Activated T-helper 1 cell treated with Interleukin-2 at 50 U/mL for 16 hours (primary cell): ENCODE measurements at places on chromosomes 13 and 19.

DNA sequence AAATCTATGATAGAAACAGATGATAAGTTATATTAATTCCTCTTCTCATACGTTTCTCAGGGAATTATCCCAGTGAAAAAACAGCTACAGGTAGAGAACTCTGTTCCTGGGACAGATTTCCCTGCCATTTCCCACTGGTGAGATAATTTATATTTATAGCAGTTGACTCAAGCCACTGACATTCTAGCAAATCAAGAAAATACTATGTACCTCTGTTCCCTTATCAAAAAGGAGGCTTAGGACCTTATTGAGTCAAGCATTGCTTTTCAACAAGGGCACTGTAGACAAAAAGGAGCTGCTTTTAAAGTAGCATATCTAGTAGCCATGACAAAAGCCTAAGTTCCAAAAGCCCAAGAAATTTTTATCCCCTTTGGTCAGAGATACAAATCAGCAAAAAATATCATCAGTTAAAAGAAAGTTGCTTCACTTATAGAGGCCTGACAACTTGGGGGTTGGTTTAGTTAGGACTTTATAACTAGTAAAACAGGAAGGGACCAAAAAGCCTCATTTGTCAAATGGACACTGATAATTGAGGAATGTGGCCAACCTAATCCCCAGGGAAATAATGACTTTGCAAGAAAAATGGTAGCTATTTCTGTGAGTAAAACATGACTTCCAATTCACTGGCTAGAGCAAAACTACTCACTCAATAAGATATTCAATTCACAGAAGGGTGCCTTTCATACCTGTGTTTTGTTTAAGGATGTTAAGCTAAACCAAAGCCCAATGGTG lies 652.5 kb downstream of the SLITRK1 start:
- no peak for DNase-seq

- no peak for DNase-seq
Observed at GRCh38 chr19:27906081-27906480, 1306.9 kb downstream of the UQCRFS1 start.

DNA sequence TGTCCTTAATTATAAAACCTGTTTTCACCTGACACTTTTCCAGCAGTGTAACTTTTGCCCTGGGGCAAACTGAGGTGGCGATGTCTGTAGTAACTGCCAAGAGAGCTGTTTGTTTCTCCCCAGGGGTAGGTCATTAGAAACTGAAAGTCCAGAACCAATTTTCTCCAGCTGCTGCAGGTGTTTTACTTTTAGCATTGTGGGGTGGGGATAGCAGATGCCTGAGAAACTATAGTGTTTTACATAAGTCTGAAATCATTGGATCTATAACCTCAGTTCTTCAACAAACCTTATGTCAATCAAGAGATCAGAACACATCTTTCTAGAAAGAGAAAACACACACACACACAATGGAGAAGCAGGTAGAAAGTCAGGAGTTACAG lies 92.7 kb downstream of the LHFPL6 start:
- DNase-seq: no peak

GRCh38 chr19:33450689-33451088 lies 70.9 kb downstream of the PEPD start:
- no peak for DNase-seq

- no peak for DNase-seq
Observed at GRCh38 chr13:48081739-48082138, 13.2 kb downstream of the MED4 start.

DNA sequence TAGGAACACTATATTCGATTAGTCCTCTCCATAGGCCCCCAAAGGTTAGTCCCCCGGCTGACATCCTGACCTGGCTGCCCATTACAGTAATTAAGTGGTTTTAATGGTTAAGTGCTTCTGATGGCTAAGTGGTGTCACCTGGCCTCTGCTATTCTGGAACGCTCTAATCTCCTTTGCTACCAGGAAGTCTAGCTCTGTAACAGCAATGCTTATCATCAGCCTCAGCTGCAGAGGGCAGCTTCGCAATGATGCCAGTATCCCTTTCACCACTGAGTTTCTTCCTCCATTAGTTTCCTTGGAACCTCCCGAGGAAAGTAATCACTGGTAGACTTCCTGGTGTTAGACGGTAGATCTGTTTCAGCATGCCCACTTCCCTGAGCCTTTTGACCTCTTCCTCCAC lies 8.6 kb upstream of the RNF6 start:
- DNase-seq: no peak

GRCh38 chr13:112434032-112434431 lies 57.9 kb downstream of the SPACA7 start:
- no peak for DNase-seq

- peak; percentile 15 for DNase-seq
Observed at GRCh38 chr19:23799321-23799720, 40.6 kb upstream of the ZNF681 start.

DNA sequence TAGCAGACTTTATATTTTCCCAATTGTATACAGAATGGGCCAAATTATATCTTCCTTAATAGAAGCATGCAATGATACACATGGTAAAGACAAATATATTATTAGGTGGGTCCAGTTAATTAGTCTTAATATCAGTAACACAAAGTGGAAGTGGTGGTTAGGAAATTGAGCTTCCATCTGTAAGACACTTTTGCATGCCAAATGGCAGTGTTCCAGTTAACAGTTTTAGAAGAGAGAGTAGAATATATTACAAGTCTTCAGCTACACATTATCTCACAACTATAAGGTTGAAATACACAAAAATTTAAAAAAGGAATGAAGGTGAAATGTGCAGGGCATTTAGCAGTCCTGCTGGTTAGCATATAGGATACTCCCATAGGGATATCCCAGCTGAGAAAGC lies 536.5 kb downstream of the PCDH9 start:
- no peak for DNase-seq

DNA sequence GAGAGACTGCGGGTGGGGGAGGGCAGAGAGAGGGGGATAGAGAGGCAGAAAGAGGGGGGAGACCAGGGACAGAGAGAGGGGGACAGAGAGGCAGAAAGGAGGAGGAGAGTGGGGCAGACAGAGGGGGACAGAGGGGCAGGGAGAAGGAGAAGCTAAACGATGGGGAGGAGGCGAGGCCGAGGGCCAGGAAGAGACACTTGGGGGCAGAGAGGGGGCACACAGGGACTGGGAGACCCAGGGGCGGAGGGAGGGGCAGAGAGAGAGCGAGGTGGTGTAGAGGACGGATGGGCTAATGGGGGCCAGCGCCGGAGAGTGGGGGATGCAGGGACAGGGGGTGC lies 666 bp downstream of the MEIS3 start:
- no peak for DNase-seq

- no peak for DNase-seq
Observed at GRCh38 chr13:108444448-108444847, 174.9 kb downstream of the TNFSF13B start.

GRCh38 chr19:46748325-46749109 lies 2.3 kb upstream of the STRN4 start:
- DNase-seq: peak; percentile 49

GRCh38 chr13:103289681-103290080 lies 223.5 kb upstream of the SLC10A2 start:
- no peak for DNase-seq

GRCh38 chr19:3375221-3376090 lies 9.1 kb downstream of the NFIC start:
- no peak for DNase-seq

GRCh38 chr13:38628554-38628953 lies 58.3 kb upstream of the FREM2 start:
- DNase-seq: no peak

DNA sequence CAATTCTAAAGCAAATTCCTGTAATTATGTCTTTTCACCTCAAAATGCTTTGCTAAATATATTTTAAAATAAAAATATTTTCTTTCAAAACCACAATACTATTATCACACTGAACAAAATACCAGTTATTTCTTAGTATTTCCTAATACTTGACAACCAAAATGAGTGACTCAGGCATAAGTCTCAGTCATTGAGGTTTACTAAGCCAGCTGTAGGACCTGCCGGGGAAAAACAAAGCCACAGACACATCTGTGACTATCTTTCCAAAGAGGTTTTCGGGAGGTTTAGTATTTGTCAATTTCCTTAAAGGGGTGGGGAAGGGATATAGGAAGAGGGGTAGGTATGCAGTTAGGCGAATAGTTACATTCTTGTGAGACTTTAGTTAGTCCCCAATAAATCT lies 3.2 kb upstream of the ZNF235 start:
- no peak for DNase-seq

GRCh38 chr19:47188507-47189033 lies 42.4 kb downstream of the BBC3 start:
- no peak for DNase-seq

DNA sequence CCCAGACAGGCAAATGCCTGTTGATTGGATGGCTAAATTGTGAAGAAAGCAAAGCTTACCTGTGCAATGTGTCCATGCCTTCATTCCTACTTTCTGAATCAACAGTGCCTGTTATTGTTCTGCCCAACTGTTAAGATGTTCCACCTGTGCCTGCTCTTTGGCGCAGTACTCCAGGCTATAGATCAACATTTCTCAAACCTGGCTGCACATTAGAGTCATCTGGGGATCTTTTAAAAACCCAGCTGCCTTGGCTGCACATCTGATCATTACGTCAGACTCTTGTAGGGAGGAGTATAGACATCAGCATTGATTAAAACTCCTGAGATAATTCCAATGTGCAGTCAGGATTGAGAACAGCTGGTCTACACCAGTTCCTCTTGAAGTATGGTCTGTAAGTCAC lies 16.2 kb upstream of the CPB2 start:
- DNase-seq: no peak

- DNase-seq: no peak
Observed at GRCh38 chr19:9901642-9902041, 34.7 kb downstream of the OLFM2 start.

DNA sequence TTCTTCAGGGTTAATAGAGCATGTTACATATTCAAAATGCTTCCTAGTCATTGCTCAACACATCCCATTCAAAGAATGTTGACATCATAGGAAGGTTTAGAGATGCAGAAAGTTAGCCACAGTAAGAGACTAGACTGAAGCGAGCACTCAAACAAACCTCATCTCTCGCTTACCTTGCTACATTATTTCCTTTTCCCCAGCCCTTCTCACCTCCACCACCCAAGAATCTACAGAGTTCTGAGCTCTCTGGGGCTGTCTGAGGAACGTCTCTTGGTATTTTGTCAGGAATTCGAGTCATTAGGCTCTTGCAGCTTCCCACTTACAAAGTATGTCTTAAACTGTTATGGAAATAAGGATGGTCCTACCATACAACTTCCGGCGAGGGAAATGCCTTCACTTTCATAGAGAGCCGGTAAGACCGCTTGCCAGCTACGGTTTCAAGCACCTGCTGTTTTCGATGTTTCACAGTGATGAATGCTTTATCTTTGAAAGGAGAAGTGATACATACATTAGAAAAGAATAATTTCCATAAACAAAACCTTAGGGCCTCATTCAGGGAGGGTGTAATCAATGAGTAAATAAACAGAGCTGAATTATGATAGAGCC lies 65.1 kb downstream of the FLT1 start:
- no peak for DNase-seq

GRCh38 chr13:76993021-76993420 lies 1.1 kb downstream of the CLN5 start:
- DNase-seq: no peak

GRCh38 chr19:54600212-54600611 lies 6.8 kb downstream of the LILRA1 start:
- no peak for DNase-seq

DNA sequence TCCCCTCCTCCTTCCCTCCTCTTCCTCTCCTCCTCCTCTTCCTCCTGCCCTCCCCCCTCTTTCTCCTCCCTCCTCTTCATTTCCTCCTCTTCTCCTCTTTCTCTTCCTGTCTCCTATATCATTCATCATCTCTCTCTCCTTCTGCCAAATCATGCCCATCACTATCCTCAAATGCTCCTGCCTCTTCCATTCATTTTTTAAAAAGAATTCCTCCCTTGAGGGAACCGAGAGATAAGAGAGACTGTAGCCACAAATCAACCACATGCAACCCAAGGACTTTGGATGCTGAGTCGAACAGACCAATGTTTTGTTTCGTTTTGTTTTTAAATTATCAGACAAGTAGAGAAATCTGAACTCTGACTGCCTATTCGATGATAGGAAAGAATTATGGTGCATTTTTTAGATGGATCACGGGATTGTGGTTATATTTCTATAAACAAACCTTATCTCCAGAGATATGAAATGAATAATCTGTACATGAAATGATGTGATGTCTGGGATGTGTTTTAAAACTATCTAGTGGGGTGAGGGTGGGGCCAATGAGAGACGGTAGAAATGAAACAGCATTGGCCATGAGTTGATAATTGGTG lies 9.5 kb upstream of the ZNF541 start:
- DNase-seq: no peak

GRCh38 chr13:108127406-108127805 lies 87.9 kb downstream of the LIG4 start:
- no peak for DNase-seq

GRCh38 chr19:40104754-40105153 lies 14.0 kb upstream of the ZNF780A start:
- DNase-seq: no peak

GRCh38 chr19:44993926-44994537 lies 7.2 kb upstream of the RELB start:
- DNase-seq: no peak

DNA sequence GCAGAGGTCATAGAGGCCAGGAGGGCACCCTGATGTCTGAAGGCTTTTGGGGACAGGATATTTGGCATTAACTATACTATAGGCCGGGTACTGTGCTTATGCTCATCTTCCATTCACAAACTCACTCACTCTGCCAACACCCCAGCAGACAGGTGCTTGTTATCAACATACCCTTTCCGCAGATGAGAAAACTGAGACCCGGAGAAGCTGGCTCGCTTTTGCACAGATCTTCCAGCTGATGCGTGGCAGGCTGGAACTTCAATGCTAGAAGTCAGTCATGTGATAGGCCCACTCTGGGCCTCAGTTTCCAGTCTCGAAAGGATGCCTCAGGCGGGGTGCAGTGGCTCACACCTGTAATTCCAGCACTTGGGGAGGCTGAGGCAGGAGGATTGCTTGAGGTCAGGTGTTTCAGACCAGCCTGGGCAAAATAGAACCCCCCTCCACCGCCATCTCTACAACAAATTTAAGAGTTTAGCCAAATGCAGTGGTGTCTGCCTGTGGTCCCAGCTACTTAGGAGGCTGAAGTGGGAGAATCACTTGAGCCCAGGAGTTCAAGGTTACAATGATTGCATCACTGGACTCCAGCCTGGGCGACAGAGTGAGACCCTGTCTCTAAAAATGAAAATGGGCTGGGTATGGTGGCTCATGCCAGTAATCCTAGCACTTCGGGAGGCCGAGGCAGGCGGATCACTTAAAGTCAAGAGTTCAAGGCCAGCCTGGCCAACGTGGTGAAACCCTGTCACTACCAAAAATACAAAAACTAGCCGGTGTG lies 9.5 kb downstream of the CNN1 start:
- no peak for DNase-seq

GRCh38 chr19:57348136-57348535 lies 2.9 kb upstream of the ZNF304 start:
- DNase-seq: no peak
